ENCODE measurements at places on chromosomes 3 and 15.

DNA sequence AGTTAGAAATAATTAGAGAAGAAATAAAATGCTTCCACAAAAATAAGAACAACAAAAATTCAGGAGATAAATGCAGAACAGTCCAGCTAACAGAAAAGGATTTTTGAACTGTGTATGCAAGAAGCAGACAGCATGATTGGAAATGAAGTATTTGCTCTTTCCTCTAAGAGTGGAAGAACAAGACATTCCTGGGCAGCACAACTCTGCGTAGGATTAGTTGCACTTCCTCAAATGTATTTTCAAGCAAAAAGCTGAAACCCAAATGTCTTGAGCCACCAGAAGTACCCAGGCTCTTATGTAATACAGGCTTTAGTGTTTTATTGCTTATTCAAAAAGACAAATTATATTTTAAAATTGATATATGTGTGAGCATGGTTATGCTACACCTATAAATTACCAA, 127.2 kb downstream of the ZBTB20 start:
- DNase-seq: peak; percentile 13

- no peak for DNase-seq
Observed at GRCh38 chr3:174346141-174346540, 513.0 kb upstream of the NAALADL2 start.

DNA sequence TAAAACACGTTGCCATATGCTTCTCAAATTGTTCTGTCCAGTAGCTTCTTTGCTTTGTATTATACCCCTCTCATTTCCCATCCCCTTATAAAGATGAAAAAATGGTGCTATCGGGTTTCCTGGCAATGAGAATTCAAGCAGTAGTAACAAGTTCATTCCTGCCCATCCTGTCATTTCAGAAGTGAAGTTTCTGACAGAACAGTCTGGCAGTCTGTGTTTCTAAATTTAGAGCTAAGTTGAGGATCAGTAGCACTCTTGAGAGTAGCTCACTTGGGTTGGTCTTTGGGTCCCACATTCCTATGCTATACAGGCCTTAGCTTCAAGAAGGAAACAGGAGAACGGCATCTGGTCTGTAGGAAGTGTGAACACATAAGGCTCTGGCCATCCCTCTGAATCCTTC, 134.6 kb downstream of the GHSR start:
- no peak for DNase-seq

DNA sequence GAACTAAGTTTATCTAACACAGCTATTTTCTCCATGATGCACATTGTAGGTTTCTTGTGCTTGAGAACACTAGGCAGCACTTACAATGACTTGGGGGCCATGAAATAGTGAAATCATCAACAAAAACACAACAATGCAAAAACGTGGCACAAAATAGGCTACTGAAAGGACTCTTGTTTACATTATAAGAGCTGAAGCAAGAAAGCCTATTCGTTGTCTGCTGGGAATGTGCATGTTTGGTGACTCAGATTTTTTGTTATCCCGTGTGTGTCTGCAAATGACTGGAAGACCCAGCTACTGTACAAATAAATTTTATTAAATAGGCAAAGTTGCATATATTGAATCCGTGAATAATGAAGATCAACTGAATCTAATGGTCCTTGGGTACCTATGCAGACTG, 85.0 kb downstream of the TCF12 start:
- no peak for DNase-seq

GRCh38 chr3:173988909-173989308, 591.4 kb downstream of the NLGN1 start:
- DNase-seq: no peak

DNA sequence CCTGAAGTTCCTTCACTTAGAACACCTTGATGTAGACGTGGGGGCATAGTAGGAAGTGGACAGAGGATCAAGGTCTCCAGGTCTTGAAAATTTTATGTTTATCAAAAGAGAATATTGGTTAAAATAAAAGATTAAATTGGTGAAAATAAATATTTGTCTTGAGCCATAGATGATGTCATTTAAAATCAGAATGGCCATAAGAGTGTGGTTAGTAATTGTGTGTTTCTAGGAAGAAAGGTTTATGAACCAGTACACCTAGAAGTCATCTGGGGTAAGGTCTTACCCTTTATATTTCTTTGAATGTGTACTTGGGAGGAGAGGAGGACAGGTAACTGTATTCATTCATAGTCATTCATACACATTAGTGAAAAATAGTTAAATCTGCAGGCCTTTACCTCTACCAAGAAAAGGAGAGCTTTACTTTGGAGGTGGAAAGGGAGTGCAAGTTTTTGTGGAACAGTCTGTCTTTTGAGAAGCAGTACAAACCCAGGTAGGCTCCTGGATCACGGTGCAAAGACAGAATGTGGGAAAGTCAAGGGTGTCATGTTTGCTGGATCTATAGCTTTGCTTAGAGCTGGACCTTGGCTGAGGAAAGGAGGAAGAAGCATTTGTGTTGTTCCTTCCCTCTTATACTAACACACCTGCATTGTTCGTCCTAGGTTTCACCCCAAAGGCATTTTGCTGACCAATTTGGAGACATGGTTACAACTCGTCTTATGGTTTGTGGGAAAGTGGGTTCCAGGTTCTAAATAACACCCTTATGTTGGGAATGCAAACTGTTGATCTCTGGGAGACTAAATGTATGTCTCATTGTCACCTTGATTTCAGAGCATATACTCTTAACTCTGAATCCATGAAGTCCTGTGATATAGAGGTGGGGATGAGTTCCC, 6.2 kb downstream of the SCAANT1 start:
- no peak for DNase-seq

DNA sequence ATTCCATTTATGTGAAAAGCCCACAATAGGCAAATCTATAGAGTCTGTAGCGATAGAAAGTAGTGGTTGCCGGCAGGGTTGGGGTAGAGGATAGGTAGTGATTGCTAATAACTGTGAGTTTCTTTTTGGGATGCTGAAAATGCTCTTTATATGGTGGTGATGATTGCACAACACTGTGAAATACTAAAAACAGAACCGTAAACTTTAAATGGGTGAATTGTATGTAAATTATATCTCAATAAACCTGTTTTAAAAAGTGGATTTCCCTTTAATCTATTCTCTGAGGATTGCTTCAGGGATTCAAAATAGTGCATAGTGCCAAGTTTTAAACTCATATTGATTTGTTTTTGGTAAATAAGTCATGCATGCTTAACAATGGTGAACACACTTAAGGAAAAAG, 140.2 kb downstream of the LPP start:
- no peak for DNase-seq

GRCh38 chr3:150453353-150453752, 45.3 kb downstream of the TSC22D2 start:
- no peak for DNase-seq

GRCh38 chr15:51335538-51336410, 2.6 kb downstream of the CYP19A1 start:
- peak; percentile 30 for DNase-seq

- no peak for DNase-seq
Observed at GRCh38 chr3:25257026-25257425, 171.0 kb upstream of the RARB start.

DNA sequence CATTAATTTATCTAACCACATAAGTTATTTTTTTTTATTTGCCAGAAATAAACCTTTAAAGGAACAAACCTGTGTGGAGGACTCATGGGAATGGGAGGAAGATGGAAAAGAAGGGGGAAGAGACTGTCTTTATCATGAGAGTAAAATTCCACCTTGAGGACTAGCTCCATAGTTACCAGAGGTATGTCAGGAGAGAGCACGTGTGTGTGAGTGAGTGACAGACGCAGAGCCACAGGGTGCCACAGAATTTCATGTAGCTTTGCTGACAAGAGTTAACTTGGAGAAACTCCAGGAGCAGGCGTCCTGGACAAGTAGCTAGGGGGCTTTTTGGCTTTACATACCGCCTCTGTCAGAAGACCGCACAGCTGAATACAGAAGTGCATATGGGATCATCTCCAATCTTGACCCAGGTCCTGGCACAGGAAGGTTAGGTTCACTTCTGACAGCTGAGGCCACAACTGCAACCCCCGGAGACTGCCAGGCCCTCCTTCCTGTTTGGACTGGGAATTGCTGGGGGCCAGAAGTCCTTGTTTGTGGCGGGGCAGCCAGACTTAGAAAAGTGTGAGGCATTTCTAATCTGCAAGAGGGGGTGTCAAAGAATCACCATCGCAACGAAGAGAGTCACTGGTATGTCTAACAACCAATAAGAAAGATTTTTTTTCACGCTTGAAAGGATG, 197.8 kb upstream of the TPM1 start:
- no peak for DNase-seq

Measured in NB4 (cell line).